ENCODE measurements at places on chromosomes 12 and 14.

DNA sequence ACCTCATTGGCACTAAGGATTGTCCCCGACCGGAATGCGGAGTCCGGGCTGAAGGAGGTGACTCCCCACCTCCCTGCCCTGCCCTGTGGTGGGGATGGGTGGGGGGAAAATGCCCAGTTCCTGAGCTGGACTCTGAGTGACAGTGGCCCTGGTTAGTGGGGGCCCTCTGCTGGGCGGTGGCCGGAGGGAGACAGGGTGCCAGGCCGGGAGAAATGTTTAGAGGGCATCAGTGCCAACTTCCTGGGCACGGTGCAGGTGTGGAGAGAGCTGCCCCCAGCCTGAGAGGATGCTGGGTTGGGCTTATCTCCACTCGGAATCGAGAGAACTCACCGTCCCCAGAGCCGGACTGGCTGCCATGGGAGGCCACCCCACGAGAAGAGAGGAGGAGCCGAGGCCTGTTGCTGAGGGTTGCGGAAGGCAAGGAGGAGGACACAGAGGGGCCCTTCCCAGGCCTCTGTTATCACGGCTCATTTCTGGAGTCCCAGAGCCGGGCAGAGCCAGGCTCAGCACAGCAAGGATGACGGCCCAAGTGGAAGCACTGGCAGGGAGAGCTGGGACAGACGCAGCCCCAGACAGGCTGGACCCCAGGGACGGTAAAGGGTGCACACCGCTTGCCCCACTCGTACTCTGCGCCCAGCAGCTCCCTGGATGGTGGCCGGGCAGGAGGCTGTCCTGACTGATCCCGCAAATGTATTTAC, 156.7 kb downstream of the KIF26A start:
- no peak for DNase-seq

DNA sequence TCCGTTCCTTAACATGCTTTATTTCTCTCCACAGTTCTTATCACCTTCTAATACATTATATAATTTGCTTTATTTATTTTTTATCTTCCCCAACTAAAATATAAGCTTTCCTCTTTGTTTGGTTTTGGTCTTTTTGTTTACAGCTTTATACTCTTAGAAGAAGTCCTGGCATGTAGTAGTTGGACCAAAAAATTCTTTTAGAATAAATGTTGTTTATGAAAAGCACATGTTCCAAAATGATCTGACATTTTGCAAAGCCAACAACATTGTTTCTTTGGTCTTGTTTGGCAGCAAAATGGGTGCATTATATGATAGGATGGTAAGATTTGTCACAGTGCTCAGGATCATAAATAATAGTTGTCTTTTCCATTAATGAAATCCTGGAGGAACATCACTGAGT, 312.5 kb downstream of the LRIG3 start:
- DNase-seq = no peak

DNA sequence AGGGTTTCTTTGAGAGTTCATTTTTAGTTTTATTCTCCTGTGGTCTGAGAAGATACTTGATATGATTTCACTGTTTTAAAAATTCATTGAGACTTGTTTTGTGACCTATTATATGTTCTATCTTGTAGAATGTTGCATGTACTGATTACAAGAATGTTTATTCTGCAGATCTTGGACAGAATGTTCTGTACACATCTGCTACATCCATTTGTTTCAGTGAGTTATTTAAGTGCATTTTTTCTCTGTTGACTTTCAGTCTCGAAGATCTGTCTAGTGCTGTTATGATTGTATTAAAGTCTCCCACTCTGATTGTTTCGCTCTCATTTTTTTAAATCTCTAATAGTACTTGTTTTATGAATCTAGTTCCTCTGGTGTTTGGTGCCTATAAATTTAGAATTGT, 1319.8 kb downstream of the TMEM121 start:
- no peak for DNase-seq

GRCh38 chr12:49331380-49332222, 5.4 kb downstream of the C1QL4 start:
- no peak for DNase-seq

DNA sequence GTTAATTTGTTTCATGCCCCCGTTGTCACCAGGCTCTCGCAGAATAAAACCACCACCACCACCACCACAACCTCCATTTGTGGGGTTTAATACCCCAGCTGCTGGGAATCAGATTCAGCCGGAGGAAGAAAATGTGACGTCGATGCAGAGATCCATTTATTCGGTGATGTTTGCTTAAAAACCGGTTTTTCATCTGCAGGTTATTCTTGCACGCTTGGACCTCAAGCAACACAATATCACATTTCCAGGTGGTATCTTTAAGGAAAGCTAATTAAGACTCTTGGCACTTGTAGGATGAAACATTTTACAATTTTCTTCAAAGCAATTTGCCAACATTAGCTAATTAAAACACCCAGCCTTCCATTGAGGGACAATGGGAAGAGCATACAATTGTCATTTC, 39.8 kb downstream of the SPRING1 start:
- no peak for DNase-seq

- peak; percentile 78 for DNase-seq
Observed at GRCh38 chr14:53152184-53152886, 788 bp downstream of the DDHD1 start.

DNA sequence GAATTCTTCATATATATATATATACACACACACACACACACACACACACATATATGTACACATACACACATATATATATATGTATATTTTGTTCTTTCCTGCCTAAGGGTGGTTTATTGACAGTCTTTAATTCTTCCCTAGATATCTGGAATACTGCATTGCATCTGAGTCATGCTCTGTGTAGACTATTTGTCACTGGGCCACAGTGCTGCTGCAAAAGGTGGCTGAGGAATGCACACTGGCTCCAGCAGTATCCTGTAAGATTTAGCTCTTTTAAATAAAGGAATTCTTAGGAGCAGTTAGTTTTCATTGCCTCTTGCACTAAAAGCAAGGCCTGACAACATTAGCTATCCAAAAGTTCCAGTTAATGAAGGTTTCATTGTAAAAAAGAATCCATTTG, 200.9 kb downstream of the APAF1 start:
- no peak for DNase-seq

GRCh38 chr12:15887043-15887817, 5.0 kb downstream of the STRAP start:
- DNase-seq = no peak

DNA sequence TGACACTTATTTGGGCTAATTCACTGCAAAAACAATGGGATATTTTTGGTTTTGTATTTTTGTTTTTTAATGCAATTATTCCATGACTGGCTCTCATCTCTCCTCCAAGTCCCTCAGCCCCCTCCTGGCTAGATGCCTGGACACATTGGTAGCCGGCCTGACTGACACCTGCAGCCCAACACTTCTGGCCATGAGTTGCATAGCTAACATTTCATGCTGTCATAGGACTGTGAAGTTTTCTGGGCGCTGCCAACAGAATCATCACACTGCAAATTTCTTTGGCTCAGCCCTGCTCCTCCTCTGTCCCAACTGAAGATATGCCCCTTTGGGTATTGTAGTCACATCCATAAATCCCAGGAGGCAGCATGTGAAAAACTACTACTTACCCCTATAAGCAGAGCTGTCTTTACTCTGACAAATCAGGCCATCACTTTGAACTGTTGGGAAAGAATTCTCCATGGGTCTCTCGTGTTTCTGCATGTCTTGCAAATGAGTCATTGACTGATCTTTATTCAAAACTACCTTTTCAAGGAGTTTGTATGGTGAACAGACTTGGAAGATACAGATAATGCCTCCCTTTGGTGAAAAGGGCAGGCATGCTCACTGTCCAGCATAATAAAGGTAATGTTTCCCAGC, 126.7 kb upstream of the LGR5 start:
- no peak for DNase-seq

DNA sequence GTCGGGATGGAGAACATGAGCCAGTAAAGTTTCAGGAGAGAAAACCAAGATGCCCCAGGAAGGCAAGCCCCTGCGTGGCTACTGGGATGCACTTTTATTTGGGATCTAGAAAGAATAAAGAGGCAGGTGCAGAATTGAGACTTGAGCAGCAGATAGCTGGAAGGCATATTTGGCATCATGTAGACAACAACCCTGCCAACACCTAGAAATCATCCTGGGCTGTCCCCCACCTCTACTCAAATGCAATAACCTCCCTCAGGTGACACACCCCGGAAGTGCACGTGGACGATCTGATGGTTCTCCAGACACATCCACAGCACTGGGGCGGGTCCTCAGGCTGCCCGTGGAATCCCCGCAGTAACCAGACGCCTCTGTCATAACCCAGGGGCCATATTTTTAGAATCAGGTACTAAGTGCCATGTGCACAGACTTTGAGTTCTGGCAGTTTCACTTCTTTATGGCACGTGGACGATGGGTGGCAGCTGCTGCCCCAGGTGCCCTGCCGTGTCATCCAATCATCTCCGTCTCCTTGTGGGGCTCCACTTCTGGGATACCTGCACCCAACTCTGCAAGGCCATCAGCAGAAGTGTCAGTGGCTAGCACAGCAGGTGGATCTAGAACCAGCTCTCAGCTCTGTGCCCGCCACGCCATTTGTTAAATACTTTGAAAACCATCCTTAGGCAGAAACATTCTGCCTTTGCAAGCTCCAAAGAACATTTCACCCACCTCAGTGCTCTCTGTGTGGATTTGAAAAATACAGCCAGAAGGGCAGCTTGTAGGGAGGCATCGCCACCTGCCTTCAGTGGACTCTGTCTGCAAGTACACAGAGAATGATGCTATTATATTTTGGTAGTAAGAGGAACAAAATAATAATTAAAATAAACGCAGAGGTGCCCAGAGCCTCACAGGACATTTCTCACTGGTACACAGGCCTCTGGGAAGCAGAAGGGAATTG, 771.7 kb upstream of the TMEM132C start:
- DNase-seq = no peak

DNA sequence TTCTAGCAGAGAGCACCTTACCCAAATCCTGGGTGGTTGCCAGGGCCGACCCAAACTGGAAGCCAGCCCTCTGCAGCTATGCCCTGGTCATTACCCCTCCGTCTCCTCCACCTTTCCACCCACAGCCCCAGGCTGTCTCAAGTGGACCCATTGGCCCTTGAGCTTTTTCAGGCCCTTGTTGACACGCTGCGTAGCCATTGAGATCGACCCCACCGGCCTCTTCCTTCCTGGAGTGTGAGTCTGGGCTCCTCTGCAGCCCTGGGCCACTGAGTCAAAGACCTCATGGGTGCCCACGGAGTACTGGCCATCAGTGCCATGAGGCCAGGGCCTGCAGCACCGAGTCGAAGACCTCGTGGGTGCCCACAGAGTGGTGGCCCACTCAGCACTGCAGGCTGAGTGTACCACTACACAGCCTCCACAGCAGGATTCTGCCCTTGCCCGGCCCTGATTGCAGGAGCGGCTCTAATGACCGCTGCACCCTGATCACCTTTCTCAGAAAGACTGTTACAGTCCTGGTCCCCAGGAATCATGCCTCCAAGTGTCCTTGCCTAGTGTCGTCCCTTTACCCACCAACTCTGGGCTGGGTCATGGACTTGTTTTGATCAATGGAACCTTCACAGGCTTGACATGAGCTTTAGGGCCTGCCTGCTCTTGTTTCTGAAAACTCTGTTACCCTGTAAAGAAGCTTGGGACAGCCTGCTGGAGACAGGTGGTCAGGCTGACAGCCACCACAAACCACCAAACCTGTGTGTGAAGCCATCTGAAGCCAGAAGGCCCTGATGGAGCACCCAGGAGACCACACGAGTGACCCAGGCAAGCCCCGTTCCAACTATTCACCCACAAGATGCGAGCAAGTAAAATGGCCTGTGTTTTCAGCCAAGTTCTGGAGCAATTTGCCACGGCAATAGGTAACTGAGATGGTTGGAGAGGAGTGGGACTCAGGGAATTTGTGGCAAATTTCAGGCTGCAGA, 39.6 kb upstream of the TRAF3 start:
- no peak for DNase-seq

DNA sequence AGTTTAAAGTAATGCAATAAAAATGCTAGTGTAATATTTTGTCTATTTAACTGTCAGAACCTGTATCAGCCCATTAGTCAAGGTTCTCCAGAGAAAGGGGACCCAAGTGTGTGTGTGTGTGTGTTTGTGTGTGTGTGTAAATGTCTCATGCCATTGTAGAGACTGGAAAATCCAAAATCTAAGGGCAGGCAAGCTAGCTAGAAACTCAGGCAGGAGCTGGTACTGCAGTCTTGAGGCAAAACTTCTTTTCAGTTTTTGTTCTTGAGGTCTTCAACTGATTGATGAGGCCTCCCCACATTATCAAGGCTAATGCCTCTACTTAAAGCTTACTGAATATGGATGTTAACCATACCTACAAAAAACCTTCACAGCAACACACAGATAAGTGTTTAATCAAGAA, 126.7 kb downstream of the PRKD1 start:
- DNase-seq = no peak

- DNase-seq = no peak
Observed at GRCh38 chr14:104081261-104081835, 4.2 kb upstream of the ASPG start.

DNA sequence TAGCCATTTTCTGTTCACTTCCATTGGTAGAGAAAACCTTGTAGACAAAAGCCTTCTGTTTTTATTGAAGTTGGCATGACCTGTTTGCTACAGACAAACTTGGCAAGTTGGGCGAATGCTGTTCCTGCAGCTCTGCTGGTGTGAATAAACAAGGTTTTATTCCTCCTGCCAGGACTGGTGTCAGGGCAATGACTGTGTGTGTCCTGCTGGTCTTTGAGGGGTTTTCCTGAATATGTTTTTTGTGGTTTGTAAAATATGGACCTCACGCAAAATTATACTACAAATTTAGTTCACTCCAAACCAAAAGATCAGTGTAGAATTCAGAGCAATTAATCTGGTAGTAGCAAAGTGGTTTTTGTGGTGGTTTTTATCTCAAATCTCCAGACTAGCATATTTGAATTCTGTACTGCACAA, 140.8 kb downstream of the ERC1 start:
- peak; percentile 7 for DNase-seq

- no peak for DNase-seq
Observed at GRCh38 chr14:50725761-50726160, 57.7 kb upstream of the SAV1 start.

- peak; percentile 17 for DNase-seq
Observed at GRCh38 chr14:97581016-97581415, 783.8 kb downstream of the VRK1 start.

GRCh38 chr14:92356677-92357076, 33.7 kb downstream of the SLC24A4 start:
- no peak for DNase-seq

GRCh38 chr14:64550621-64551333, 1.0 kb downstream of the PPP1R36 start:
- DNase-seq = peak; percentile 57

DNA sequence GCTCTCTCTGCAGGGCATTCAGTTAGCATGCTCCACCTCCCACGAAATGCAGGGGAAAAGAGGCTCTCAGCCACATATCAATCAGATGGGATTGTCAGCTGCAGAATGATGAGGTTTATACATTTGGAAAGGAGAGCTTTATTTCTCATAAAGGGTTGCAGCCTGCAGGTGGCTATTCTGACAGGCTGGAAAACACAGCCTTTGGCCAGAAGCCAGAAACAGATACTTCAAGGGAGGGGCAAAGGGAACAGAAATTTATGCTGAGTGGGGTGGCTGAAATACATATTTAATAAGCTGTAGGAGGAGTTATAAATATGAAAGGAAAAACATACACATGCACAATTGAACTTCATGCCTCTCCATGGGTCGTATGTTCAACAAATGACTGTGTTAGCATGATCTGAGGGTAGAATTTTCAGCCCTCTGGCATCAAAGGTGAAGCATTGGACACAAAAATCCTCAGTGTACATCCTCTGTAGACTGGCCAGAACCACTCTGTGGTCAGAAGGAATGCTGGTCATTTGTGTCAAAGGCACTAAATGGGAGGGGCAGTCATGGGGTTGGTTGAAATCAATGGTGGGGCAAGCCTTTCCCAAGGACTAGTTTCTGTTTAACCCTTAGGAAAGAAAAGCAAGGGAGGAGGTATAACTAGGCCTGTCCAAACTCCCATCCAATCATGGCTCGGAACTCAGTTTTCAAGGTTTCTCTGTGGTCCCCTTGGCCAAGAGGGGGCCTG, 62.4 kb downstream of the TMX1 start:
- DNase-seq = peak; percentile 30

Measured in NCI-H1092 treated with DMSO at 0.1 percent for 48 hours (cell line).